ENCODE measurements at places on chromosomes 5 and 9. TPM values are rescaled to one million over a fixed set of nuclear protein-coding genes. Genes with fewer than 3 reads are reported as not detected.

GRCh38 chr9:112861155-112861554 is 29.5 kb downstream of the SLC46A2 start:
- no peak for DNase-seq

- no peak for DNase-seq
Observed at GRCh38 chr9:74255489-74255984, 241.6 kb upstream of the RORB start.

Gene NAIP
- total RNA-seq = 6.5 TPM

Gene MEGF10
- total RNA-seq = 6.8 TPM

Gene CNTRL
- total RNA-seq = 1.0 TPM

Gene LSM11
- 1.1 TPM for total RNA-seq

All from gastrocnemius medialis (tissue), 4 donors.